ENCODE measurements at places on chromosomes 1 and 21. TPM values are rescaled to one million over a fixed set of nuclear protein-coding genes. Genes with fewer than 3 reads are reported as not detected.

GRCh38 chr1:119535381-119535780 is 28.4 kb downstream of the HSD3B1 start:
- DNase-seq: no peak

DNA sequence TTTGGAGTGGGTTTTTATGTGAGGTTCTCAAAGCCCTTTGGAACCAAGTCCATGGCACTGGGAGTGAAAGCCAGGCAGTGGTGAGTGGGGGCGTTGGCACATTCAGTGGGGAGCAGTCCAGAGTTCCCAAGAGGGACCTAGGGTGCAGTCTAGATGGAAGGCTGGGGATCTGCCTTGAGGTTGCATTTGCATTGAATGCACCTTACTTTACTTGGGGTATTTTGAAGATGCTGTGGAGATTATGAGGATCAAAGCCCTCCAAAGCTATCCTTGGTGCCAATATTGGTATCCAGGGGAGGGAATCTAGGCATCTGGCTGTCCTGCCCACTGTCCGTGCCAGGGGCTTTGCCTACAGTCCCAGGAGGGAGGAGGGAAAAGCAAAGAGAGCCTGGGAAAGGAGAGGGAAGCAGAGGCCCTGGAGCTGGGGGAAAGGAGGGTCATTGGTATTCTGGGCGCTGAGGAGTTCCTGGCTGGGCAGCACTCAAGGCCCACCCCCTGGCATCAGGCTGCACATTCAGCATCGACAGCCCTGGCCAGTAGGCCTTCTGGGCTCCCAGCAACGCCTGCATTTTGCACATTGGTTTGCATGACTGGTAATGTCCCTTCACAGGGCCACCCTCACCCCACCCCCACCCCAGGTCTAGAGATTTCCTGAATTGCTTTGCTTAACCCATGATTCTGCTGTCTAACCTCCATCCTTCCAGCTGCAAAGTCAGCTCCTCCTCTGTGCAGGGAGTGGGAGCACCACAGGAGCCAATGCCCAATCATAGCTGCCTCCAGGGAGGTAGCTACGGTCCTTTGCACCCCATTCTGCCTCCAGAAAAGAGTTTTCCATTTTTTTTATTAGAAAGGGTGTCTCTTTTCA is 843 bp upstream of the BCAN start:
- DNase-seq: no peak

- DNase-seq: peak; percentile 77
Measured at GRCh38 chr1:206911064-206911663, 10.6 kb downstream of the FCMR start.

DNA sequence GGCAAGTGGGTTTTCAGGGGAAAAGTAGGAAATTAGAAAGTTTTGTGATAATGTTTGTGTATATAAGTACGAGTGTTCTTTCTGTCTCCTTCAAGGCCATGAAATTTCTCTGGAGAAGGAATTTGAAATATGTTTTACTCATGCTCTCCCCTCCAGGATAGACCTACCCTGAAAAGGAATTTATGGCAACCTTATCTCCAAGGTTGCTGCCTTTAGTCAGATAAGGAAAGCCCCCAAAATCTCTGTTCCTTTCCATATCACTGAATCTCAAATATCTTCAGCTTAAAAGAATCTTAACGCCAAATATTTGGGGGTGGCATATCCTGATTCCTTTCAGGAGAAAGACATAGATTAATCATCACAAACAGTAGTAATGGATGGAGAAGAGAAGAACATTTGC is 499 bp upstream of the C4BPB start:
- no peak for DNase-seq

DNA sequence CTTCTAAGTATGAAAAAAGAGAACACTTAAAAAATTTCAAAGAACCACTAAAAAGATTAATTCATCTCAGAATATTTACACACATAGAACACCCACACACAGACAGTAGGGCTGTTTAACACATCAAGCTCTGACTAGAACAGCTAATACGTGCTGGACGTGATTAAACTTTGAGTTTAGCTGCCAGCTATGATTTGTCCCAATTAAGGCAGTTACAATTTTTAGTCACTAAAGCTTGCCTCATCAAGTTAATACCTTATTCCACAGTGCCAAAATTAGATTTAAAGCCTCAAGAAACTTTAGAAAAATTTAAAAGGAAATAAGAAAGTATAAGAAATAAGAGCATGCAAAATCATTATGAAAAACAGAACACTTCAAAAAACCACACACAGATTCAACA is 18.9 kb downstream of the SLC16A1 start:
- DNase-seq: no peak

DNA sequence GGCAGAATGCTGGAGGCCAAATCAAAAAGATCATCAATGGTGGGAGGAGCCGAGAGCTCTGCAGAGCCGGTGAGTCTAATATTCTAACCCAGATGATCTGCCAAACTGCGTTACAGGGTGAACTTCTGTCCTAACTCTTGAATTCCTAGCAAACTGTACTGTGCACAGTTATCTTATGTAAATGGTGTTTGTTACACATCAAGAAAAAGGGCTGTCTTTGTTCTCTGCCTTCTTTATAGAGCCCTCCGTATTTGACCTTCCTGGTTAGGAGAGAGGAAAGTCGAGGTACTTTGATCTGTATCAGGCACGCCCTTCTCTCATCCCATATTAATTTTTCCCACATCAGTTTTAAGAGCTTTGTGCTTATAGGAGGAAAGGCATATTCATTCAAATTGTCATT is 37.6 kb downstream of the MT1HL1 start:
- no peak for DNase-seq

- no peak for DNase-seq
Measured at GRCh38 chr1:213772128-213773063, 215.4 kb upstream of the PROX1 start.

DNA sequence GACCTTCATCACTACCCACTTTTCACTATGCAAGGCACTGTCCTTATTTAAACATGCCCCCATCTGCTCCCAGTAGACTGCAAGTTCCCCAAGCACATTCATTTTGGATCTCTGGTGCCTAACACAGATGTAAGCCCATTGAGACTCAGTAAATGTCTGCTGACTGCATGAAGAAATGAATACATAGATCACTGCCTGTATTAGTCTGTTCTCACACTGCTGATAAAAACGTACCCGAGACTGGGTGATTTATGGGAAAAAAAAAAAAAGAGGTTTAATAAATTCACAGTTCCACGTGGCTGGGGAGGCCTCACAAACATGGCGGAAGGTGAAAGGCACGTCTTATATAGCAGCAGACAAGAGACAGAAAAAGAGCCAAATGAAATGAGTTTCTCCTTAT is 204.9 kb downstream of the ATG4C start:
- DNase-seq: no peak

DNA sequence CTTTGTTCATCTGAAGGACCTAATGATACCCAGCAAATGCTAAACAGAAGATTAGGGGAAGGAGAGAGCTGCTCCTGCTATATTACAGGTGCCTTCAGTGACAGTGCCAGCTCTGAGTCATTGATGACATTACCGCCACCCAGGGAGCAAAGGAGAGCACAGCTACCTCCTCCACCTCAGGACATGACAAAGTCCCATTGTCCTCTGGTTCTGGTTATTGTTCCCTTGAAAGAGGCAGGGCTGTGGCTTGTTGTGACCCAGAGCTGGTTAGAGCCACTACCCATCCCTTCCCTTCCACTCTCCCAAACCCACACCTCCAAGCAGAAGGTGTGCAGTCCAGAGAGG is 363.5 kb upstream of the DUSP10 start:
- DNase-seq: no peak

DNA sequence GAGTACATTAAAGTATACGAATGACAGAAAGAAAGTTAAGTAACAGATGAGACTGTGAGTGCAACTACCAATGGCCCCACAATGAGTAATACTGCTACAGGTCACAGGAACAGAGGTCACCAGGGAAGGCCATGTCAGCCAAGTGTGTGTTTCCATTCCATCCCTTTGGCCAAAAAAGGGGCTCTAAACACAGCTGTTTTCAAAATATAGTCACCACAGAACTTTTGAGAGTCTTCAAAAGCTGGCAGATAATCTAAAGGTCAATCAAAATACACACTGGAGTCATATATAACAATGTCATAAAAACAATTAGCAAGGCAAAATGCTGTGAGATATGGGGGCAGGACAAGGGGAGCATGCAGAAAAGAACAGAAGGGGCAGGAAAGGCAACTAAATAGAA is 10.2 kb downstream of the USP24 start:
- no peak for DNase-seq

DNA sequence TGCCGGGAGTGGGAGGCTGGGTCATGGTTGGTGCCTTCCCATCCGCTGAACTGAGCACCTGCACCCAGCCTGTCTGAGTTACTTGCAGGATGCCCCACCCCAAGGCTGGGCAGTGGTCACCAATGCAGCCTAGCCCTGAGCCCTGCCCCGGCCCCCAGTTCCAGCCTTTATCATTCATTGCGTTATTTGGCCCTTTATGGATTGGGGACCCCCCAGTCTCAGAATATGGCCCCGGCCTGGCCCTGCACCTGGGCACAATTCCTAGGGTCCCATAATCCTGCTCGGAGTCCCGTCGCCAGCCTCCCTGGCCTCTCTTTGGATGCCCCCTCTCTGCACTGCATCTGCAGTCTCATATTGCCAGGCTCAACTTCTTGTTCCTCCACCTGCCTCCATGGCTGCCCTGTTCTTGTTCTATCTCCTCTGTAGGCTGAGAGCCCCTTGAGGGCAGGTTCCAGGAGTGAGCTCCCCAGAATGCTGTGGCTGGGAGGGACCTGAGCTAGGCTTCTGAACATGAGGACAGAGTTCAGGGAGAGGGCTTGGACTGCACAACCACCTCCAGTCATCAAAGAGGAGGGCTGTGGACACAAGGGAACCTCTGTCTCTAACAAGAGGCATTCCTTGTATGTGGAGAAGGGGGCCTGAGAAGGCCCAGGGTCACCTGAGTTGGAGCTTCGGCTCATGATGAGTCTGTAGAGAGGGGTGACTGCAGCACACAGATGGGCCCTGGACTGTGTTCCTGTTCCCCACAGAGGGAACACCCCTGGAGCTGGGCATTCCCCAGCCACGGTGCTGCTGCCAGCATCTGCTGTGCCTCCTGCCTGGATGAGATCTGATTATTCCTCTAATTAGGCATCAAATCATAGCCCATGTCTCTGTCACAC is 1.1 kb upstream of the KNCN start:
- no peak for DNase-seq

- no peak for DNase-seq
Measured at GRCh38 chr1:1755426-1755825, 22.8 kb downstream of the NADK start.

DNA sequence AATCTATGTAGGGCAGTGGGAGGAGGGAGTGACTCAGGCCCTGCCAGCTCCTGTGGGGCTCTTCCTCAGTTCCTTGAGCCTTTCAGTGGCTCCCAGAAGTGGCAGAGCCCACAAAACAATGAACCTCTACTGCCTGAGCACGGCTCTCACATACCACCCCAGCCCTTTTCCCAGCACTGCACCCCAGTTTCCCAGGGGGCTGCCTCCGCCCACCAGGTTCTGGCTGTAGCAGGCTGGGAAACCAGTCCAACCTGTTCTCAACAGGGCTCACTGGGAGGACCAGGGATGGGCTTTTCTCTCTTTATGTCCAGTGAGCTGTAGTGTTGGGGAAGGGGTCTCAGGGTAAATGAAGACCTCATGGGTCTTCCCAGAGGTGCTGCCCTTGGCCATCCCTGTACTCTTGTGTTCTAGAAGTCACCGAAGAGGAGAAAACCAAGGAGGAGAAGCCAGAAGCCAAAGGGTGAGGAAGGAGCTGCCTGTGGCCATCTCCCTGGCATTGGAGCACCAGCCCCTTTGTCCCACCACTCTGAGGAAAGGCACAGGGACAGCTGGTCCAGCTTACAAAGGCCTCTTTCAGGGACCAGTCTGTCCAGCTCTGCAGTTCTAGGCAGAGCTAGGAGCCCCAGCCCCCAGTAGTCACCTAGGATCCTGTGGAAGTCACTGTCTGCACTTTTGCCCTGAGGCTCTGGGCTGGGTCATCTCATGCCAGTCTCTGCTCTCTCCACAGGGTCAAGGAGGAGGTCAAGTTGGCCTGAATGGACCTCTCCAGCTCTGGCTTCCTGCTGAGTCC is 3.5 kb downstream of the MARCKSL1 start:
- DNase-seq: no peak

GRCh38 chr1:87007323-87007722 is 92.9 kb downstream of the HS2ST1 start:
- DNase-seq: no peak

The ASTN1 gene
- 0.29 TPM for polyA plus RNA-seq

The OR2L3 gene
- 0.02 TPM for polyA plus RNA-seq

The CD34 gene
- 0.59 TPM for polyA plus RNA-seq

Data from SK-N-SH (cell line).